CD4-positive, alpha-beta T cell treated with Interleukin-21 for 1 hour (primary cell): ENCODE measurements at places on chromosomes 4 and X.
A peak's percentile ranks its signal among the peaks of the same experiment; 100 is the strongest.

GRCh38 chr4:123616951-123617461 is 220.4 kb downstream of the SPRY1 start:
- peak; percentile 77 for DNase-seq

- DNase-seq = no peak
Observed at GRCh38 chr4:137370206-137370633, 162.1 kb downstream of the PCDH18 start.

GRCh38 chrX:1423215-1423614 is 29.5 kb downstream of the ASMTL start:
- DNase-seq = no peak

- DNase-seq = peak; percentile 59
Observed at GRCh38 chr4:75995727-75996126, 5.0 kb upstream of the SDAD1 start.

DNA sequence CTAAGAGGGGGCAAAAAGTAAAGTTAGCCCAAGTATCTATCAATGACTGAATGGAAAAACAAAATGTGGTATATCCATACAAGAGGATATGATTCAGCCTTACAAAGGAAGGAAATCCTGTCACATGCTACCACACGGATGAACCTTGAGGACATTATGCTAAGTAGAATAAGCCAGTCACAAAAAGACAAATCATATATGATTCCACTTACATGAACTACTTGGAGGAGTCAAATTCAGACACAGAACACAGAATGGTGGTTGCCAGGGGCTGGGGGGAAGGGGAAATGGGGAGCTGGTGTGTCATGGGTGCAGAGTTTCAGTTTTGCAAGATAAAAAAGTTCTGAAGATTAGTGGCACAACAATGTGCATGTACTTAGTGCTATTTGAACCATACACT is 101.8 kb downstream of the SH3KBP1 start:
- no peak for DNase-seq

DNA sequence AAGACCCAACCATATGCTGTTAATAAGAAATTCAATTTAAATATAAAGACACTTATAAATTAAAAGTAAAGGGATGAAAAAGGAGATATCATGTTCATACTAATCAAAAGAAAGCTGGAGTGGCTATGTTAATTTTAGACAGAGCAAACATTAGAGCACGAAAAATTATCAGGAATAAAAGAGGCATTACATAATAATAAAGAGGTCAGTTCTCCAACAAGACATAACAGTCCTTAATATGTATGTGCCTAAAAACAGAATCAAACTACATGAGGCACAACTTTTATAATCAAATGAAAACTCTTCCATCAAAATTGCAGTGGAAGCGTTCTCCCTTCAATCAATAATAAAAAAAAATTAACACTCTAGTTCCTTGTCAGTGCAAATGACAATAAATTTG is 62.6 kb downstream of the ARHGEF6 start:
- DNase-seq = no peak

DNA sequence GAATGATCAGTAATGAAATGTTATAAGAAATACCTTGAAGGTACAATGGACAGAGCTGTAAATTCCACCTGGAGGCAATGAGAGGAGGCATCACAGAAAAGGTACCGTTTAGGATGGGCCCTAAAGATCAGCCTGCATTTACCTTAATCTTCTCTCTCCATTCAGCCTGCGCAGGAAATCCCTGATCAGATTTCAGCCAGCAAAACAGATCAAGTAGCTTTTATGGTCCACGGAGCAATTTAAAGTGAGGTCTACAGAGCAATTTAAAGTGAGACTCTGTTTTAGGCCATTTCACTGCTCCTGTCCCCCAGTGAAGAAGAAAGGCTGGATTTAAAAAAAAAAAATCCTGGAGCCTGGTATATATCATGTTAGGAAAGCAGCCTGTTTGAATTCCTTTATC is 195.1 kb upstream of the VCX start:
- DNase-seq = no peak

- no peak for DNase-seq
Observed at GRCh38 chr4:3871881-3872833, 106.0 kb downstream of the ADRA2C start.

DNA sequence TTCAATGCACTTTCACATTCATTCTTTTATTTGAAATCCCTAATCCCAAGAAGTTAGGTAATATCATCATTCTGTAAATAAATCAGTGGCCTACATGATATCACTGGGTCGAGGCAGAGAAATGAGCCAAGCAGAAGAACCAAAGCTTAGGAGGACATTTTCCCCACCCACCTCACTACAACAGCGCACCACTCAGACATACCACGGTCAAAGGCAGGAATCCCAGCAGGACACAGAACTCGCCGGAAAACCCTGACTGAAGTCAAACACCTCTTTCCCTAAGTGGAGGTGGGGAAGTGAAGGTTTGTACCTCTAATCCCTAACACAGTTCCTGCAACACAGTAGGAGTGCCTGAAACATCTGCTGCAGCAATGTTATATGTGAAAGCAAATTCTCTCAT is 21.5 kb downstream of the RELL1 start:
- no peak for DNase-seq

DNA sequence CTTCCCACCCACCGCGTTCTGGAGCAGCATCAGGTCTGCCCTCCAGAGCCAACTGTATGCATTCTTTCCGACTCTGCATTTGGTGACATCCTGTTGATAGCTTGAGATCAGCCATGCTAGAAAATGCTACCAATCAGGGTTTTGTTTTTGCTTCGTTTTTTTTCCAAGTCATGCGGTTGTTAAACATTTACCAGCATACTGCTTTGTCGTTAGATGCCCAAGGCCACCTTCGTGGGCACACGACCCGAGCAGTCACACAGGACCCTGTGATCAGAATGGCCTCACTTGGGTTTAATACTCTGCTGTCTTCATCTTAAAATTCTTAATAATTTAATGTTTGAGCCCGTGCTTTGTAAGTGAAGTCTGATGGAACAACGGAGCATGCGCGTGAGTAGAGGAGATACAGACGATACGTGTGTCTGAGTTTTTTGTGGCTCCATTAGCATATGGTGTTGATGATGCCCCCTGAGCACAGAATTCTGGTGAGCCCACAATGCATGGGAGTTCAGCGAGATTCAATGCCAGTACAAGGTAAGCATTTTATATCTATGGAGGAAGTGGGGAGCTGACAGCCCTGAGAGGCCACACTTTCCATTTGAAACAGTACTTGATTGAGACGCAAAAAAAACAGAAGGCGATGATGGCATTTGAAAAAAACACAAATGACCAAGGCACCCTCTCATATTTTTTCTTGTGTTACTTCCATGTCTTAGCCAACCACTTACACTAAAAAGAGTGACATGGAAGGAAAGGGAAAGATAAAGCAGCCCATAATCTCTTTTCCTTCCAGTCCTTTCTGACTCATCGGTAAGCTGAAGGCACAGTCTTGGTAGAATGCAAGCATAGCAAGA is 323.6 kb downstream of the BCOR start:
- DNase-seq = peak; percentile 31

GRCh38 chr4:108058685-108059440 is 69.2 kb downstream of the HADH start:
- no peak for DNase-seq

GRCh38 chr4:77308843-77309242 is 151.8 kb downstream of the CCNG2 start:
- DNase-seq = no peak

GRCh38 chr4:48410812-48411211 is 69.5 kb downstream of the SLAIN2 start:
- DNase-seq = no peak

DNA sequence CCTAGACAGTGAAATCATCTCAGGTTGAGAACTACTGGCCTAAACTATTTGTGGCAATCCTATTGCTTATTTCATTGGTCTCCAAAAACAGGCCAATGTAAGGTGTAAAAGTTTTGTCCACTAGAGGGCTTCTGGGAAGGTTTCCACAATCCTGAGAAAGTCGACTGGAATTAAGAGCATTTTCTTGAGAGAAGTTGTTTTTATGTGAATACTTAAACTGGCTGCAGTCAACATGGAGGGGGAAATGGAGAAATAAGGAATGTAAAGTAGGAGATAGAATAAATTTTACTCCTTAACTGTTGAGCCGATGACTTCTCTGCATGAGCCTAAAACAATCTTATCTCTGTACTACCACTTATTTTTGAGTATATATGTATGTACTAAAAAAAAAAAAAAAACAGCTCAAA is 11.0 kb upstream of the EIF4E start:
- DNase-seq = peak; percentile 51

GRCh38 chrX:122703762-122704161 is 480.3 kb upstream of the GRIA3 start:
- DNase-seq = no peak

- no peak for DNase-seq
Observed at GRCh38 chrX:123525123-123525725, 207.6 kb downstream of the THOC2 start.

GRCh38 chrX:55867708-55868107 is 150.2 kb downstream of the RRAGB start:
- no peak for DNase-seq

DNA sequence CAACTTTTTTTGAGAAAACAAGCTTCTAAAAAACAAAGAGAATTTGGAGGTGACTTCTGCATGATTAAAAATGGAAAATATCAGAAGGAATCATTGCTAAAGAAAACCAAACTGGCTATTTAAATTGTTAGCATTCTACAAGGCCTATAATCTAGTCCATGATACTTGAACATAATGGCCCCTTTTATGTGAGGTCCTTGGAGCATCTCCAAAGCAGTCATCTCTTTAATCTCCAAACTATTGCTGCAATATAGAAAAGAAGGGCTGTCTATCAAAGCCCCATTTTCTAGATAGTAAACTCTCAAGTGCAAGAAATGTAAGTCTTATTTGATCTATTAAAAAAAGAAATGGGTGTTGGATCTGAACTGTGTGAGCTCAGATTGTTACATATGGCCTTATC is 615.1 kb downstream of the CENPC start:
- DNase-seq = no peak

DNA sequence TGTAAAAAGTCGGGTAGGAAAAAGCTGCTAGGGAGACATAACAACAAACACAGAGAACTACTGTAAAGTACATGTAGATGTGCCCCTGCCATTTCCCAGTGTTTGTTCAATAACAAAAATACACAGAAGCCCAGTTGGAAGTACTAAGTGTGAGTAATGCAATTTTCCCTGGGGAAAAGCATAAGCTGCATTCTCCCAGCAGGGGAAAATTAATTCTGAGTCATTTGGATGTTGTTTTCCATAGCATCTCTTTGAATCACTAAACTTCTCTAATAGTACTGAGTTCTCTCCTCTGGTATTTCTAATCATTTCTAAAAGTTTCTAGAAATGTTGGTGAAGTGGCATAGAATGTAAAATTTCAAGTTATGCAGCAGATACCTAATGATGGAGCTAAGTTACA is 1114.9 kb downstream of the C4orf33 start:
- no peak for DNase-seq

GRCh38 chr4:89258506-89258905 is 49.1 kb downstream of the GPRIN3 start:
- DNase-seq = no peak
